H54 (cell line): ENCODE measurements at places on chromosomes 2 and 18.

GRCh38 chr18:44859751-44860439 lies 179.2 kb downstream of the SETBP1 start:
- no peak for DNase-seq

GRCh38 chr2:69989441-69990105 lies 28.1 kb upstream of the ASPRV1 start:
- DNase-seq: no peak

- DNase-seq: peak; percentile 13
These were observed 128.6 kb upstream of the NYAP2 start for GRCh38 chr2:225270861-225271260.

DNA sequence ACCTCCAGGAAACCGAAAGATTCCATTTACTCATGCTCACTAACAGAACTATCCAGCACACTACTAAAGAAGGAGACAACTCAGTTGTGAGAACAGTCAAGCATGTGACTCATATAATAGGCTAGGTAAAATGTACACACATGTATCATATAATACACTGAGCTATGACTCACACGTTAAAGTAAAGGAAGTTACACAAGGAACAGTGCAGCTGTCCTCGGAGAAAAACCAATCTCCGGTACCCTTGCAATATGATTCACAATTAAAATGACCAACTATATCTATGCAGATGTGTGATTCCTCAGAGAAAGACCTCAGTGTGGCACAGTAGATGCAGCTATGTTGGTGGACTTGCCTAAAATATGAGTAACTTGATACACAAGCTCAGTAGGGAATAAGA lies 76.5 kb downstream of the STRN start:
- DNase-seq: peak; percentile 49

DNA sequence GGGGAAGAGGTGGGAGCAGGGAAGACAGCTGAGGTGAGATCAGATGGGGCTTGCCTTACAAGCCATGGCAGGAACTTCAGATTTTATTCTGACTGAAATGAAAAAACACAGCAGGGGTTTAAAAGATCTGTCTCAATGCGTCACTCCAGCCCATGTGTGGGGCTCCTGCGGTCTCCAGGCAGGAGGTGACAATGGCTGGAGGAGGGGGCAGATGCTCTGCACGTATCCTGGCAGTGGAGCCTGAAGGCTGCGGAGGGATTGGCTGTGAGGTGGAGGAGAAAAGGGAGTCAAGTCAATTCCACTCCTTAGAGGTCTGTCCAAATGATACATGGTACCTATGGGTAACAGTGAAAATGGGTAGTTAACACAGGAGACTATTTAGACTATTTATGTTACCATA lies 40.5 kb upstream of the KIDINS220 start:
- DNase-seq: no peak

DNA sequence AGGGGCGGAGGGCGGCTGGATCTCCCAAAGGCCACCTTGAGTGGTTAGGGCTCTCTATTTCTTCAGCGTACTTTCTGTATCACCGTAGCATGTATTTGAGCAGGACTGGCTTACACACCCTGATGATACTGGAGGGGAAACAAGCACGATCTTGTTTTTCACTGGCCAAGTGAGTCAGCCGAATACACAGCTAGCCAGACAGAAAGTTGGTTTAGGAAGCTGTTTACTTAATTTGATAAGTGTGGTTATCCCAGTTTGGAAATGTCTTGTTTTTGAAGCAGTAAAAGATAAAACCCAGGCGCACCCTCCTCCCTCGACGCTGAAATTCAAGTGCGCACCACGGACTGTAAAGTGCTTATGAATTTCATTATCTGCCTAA lies 582 bp downstream of the RIOK3 start:
- DNase-seq: no peak

DNA sequence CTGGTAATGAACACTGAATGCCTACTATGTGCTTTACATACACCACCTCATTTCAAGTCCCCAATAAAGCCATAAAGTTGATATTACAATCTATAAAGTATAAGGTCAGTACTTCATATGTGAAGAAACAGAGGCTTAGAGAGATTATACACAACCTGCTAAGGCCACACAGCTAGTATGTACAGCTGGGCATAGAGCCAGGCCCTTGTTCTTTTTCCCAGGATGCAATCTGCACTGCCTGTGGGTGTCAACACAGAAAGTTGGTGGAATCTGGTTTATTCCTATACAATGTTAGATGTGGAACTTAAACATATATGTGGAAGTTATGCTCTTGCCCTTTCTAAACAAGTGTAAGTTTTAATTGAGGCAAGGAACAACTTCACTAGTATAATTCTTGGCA lies 32.8 kb downstream of the INSIG2 start:
- DNase-seq: no peak

- DNase-seq: no peak
These were observed 55.9 kb upstream of the RTN4 start for GRCh38 chr2:55106148-55106547.

GRCh38 chr2:110993557-110994231 lies 127.0 kb upstream of the BCL2L11 start:
- DNase-seq: no peak

GRCh38 chr2:1032030-1032429 lies 81.4 kb downstream of the SNTG2 start:
- peak; percentile 4 for DNase-seq

DNA sequence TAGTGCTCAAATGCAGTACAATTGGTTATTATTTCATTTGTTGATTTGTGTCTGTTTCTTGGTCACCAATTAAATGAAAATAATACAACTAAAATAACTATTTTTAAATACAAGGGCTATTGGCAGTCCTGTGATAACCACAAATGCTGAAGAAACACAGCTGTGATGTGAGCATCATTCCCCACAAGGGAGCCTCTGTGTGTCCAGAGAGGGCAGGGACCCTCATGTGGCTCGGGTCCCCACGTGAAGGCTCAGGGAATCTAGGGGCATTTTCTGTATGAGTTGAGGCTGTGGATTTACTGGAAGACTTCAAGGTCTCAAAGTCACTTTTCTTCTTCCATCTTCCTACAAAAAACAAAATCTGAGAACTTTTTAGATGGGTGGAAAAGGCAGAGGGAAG lies 316.1 kb upstream of the RAB12 start:
- DNase-seq: no peak

- DNase-seq: no peak
These were observed 863.3 kb downstream of the CNTNAP5 start for GRCh38 chr2:124888431-124888830.

GRCh38 chr2:170143045-170143717 lies 34.8 kb upstream of the MYO3B start:
- no peak for DNase-seq

GRCh38 chr2:151363709-151364108 lies 6.3 kb downstream of the TNFAIP6 start:
- DNase-seq: no peak

GRCh38 chr2:126715576-126716406 lies 59.8 kb downstream of the GYPC start:
- no peak for DNase-seq

GRCh38 chr2:188819792-188820191 lies 154.4 kb upstream of the COL3A1 start:
- no peak for DNase-seq

- no peak for DNase-seq
These were observed 483.8 kb downstream of the NUP35 start for GRCh38 chr2:183607995-183608394.

DNA sequence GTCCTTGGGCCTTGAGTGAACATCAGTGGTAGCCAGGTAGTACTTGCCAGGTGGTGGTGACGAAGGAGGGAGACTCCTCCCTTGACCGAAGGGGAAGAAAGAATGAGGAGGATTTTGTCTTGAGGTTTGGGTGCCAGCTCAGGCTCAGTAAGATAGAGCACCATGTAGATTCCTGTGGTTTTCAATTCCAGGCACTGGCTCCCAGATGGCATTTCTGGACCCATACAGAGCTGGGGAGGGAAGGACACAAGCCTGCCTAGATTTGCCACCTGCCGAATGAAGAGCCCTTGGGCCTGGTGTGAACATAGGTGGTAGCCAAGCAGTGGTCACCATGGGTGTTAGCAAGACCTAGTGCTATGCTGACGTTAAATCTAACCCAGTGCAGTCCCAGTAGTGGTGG lies 108.8 kb upstream of the UBE2E3 start:
- DNase-seq: no peak

- DNase-seq: no peak
These were observed 61.6 kb downstream of the GULP1 start for GRCh38 chr2:188353282-188353681.

DNA sequence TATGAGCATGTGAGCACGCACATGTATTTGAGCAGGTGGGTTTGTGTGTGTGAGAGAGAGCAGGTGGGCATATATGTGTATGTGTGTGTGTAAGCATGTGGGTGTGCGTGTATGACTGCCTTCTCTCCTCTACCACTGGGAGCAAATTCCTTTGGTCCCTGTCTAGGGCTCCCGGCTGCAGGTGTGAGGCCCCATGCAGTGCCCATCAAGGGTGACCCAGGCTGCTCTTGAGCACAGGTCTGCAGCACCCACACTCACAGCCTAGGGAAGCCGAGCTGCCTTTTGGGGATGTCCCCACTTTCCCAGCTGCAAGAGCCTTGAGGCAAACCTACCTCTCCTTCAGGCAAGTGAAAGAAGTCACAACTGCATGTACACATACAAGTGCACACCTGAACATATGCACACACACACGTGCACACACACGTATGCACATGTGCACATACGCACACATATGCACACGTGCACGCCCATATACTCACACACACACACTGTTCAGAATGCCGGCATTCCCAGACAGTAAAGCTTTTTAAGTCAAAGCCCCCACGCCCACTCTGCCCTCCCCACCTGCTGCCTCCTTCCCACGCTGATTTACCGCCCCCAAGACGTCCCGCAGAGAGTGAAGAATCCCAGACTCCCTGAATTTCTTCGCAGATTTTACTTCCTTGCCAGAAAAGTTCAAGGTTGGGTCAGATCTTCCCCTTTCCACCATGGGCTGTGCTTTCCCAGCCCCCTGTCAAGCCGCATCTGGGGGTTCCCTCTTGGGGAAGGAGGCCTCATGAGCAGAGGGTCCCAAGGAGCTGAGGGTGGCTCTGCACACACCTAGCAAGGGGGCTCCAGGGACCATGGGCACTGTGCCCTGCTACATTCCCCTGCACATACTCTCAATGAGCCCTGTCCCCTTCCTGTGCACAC lies 170.6 kb downstream of the TWIST2 start:
- no peak for DNase-seq

GRCh38 chr2:43853141-43854081 lies 14.6 kb downstream of the ABCG8 start:
- DNase-seq: no peak

DNA sequence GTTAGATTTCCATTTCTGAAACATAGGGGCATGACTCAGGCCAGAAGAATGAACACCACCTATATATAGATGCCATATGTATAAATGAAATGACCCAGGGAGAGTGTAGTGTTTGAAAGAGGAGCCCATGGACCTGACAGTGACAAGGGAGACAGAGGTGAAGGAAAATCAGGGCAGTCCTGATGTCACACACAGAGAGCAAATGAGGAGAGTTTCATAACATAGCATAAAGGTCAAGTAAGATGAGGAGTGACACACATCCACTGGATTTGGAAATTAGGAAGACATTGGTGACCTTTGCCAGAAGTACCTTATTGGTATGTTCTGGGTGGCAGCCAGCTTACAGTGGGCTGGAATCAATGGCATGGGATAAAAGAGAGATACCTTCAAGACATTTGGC lies 276.7 kb downstream of the ZNF385B start:
- DNase-seq: no peak

DNA sequence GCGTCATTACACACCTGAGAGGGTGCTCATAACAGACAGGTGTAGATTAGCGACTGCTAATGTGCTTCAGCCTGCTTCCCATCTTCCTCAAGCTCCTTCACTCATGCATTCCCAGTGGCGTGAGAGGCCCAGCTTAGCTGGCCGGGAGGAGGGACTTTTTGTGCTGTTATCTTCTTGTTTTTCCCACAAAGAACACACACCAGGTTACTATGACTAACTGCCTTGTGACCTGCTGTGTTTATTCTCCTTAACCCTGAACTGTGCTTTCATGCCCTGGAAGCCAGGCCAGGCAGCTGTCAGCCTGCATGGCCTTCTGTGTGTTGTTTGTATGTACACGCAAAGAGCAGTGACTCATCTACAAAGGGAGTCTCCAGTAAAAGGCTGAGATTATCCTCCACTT lies 143.8 kb downstream of the PIEZO2 start:
- DNase-seq: peak; percentile 24

GRCh38 chr2:36539631-36540030 lies 58.3 kb downstream of the FEZ2 start:
- peak; percentile 26 for DNase-seq

- DNase-seq: no peak
These were observed 84.9 kb downstream of the EFEMP1 start for GRCh38 chr2:55838653-55839052.

DNA sequence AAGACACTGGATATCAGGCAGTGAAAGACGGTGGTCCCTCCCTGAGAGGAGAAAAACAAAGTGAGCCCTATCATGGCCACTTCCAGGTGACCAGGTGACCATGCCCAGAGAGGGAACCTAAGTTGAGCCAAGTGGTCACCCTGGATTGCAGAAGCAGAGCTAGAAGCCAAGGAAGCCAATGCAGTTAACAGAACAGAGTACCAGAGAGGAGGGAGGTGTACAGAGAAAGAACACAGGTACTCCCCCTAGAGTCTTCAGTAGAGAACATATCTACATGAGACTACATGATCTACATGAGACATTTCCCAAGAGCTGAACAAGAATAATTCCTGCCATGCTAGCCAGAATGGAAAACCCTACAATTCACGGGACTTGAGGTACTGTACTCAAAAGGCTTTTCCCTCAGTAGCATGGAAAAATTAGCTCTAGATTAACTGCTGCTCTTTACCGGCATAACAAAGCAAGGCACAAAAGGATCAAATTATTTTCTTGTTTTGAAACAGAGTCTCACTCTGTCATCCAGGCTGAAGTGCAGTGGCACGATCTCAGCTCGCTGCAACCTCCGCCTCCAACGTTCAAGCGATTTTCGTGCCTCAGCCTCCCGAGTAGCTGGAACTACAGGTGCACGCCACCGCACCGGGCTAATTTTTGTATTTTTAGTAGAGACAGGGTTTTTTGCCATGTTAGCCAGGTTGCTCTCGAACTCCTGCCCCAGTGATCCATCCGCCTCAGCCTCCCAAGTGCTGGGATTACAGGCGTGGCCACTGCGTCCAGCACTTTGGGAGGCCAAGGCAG lies 23.5 kb downstream of the ROCK2 start:
- DNase-seq: no peak

GRCh38 chr2:240578110-240578450 lies 8.5 kb upstream of the CAPN10 start:
- no peak for DNase-seq
